Kidney (tissue), 22 donors: ENCODE measurements at places on chromosomes 5 and 9. TPM values are rescaled to one million over a fixed set of nuclear protein-coding genes. Genes with fewer than 3 reads are reported as not detected.

Gene CATSPER3
- 1.4 TPM for polyA plus RNA-seq

Gene KLHL3
- polyA plus RNA-seq = 8.6 TPM

Gene PCDHB6
- 0.32 TPM for polyA plus RNA-seq

Gene QSOX2
- 4.0 TPM for polyA plus RNA-seq

DNA sequence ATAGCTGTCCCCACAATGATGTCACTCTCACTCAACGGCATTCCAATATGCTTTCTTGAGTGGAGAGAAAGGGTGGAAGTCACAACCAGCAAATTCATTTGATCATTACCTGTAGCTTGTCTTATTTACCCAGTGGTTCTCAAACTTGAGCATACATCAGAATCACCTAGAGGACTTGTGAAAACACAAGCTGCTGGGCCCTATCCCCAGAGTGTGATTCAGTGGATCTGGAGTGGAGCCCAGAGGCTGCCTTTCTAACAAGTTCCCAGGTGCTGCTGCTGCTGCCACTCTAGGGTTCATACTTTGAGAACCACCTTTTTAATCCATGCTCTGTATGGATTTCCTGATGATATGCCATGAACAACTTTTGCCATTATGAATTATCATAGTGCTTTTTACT lies 94.7 kb downstream of the KLHL3 start:
- no peak for DNase-seq

- no peak for DNase-seq
These were observed 238.6 kb downstream of the CDH12 start for GRCh38 chr5:22614486-22615094.

DNA sequence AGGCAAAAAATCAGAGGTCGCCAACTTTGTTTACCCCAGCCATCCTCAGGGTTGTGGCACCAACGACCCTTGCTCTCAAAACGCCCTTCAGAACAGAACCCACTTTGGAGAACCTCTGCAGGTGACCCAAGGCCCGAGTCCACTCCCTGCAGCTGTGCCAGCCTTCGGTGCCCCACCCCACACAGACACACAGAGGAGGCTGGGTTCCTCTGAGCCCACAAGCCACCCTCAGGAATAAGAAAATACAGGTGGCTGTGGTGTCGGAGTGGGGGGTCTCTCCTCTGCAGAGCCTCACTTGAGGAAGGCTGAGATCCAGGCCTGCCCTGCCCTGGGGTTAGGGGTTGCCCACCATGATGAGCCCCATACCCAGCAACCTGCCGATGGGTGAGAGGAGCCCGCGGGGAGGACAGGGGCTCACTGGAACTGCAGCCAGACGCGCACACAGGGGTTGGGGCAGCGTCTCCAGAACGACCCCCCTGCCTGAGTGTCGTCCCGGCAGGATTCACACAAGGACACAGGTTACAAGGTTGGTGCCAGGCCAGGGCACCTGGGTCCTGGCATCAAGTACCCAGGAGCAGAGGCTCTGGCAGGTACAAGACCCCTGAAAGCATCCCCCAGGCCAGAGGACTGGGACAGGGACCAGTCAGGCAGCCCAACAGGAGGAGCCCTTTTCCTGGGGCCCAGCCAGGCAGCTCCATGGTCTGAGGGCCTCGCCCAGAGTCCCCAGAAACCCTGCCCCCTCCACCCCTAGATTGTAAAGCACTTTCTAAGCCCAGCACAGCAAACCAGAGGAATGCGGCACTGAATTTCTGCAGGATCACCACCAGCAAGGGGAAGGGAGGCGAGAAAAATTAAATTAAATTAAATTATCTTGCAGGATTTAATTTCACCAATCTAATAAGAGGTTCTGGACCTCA lies 40.0 kb downstream of the NACC2 start:
- no peak for DNase-seq

- DNase-seq = peak; percentile 79
These were observed 9.4 kb upstream of the NFIB start for GRCh38 chr9:14323083-14323971.

- no peak for DNase-seq
These were observed 10.9 kb downstream of the CNTRL start for GRCh38 chr9:121085661-121086060.

DNA sequence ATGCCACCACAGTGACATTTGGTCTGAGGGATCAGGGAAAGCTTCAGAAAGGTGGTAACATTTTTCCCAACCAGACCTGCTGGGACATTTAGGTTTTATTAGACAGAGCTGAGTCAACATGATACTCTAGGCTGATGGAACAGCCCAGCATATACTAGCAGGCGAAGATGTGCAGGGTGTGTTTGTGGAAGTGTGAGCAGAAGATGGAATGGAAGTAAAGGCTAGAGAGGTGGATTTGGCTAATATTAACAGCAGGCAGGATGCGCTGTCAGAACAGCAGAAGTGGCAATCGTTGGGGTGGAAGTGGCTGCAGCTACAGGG lies 340.6 kb downstream of the ASTN2 start:
- DNase-seq = no peak

DNA sequence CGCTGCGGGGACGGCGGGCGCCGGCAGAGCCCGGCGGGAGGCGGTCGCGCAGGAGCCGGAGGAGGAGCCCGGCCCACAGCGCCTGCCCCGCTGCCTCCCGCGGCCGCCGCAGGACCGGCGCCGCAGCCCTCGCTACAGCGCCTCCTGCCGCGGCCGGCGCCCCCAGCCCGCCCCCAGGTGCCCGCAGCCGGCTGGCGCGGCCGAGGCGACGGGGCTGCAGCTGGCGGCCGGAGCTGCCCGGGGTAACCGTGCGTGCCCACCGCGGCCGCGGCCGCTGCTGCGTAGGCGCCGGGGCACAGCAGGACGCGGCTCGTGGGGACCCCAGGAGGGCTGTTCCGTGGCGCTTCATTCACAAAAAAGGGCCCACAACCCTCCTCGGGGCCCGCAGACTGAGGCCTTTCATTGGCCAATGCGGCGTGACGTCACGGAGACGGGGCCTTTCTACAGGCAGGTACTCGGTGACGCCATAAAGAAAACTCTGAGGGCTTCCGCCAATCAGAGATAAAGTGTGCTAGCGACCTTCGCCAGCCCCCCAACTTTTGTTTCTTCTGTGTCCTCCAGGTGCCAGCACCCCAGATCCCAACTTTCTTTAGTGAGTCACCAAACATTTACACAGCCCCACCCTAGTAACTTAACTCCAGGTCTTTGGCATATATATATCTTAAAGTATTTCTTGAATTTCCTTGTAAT lies at the start of gene CDC14B:
Gene CDC14B, minus strand, starts transcription at position 353 of the 690 bp plus-strand sequence. CDS start 465 bp downstream, outside the sequence.
- DNase-seq = peak; percentile 97

- no peak for DNase-seq
These were observed 70.4 kb downstream of the RAPGEF1 start for GRCh38 chr9:131669269-131670157.

- DNase-seq = peak; percentile 81
These were observed 694 bp upstream of the UAP1L1 start for GRCh38 chr9:137076636-137077009.

DNA sequence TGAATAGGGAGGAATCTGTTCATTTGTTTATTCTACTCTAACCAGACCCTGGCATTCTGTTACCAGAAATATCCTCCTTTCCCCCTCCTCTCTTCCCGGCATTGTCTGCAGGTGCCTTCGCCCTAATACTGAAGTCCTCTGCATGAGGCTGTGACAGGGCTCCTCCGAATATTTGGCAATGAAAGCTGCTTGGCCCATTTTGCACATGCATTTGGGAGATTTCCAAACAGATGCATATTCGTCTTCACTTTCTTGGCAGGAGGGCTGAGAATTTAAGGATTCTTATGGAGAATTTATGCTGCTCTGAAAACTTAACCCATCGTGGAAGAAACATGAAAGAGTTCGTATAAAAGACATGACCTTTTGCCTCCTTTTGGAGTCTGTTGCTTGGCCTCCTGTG lies 484.0 kb downstream of the ZNF608 start:
- DNase-seq = no peak

- no peak for DNase-seq
These were observed 152.6 kb upstream of the EGFLAM start for GRCh38 chr5:38105801-38106200.
